Lung microvascular endothelial cell (primary cell): ENCODE measurements at places on chromosomes 7 and 10. TPM values are rescaled to one million over a fixed set of nuclear protein-coding genes. Genes with fewer than 3 reads are reported as not detected.

Gene MSS51
- total RNA-seq = 0.22 and 0.60 TPM in 2 replicates

GRCh38 chr7:139046143-139046542 lies 10.3 kb upstream of the ZC3HAV1L start:
- no peak for DNase-seq

GRCh38 chr7:507623-508300 lies 11.9 kb downstream of the PDGFA start:
- DNase-seq = no peak

GRCh38 chr10:17453373-17454091 lies 863 bp downstream of the ST8SIA6 start:
- peak; percentile 48 for DNase-seq
